ENCODE measurements at places on chromosomes 11 and 22. TPM values are rescaled to one million over a fixed set of nuclear protein-coding genes. Genes with fewer than 3 reads are reported as not detected.

DNA sequence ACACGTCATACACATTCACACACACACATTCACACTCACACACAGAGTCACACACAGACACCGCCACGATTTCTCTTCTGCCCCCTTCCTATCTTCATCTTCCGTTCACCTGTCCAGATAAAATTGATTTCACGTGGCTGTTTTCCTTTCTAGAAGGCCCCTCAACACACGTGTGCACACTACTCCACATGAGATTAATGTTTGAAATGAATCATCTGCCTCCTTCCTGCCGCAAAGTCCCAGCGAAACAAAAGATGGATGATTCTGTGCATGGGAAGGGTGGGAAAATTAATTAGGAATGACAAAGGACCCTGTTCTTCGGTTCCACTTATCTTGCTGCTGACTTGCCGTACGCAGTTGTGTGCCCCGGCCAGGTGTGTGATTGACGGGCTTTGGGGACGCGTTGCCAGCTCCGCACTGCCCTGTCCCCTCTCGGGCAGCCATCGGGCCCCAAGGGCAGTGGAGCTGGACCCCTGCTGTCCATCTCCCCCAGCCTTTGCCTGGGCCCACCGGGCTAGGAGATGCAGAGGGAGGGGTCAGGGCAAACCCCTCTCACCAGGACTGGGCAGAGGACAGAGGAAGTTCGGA, 73.8 kb downstream of the MPPED1 start:
- no peak overlapping the region for H3K27ac ChIP-seq
- no peak for DNase-seq
- no peaks in the 10 kb centered on the region for H3K27me3 ChIP-seq
- peaks cover 13% of the 10 kb centered on the region for H3K4me1 ChIP-seq
- H3K36me3 ChIP-seq = no peaks in the 10 kb centered on the region

DNA sequence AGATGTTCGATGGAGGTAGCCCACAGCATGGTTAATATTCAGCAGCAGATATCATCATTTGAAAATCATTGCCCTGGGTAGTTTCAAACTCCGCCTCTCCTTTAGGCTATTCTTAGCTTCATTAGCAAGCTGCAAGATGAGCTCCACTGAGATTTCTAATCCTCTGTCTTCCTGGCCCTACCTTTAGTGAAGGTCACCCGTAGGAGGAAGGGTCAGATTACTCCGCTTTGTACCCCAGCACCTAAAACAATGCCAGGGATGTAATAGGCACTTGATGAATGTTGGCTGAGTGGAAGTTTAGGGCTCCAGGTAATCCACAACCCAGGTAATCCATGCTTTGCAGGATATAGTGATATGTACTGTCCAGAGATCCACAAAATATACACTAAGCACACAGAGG, 260.1 kb upstream of the MTNR1B start:
- H3K27me3 ChIP-seq = no peaks in the 10 kb centered on the region
- no peak for DNase-seq
- H3K4me1 ChIP-seq = no peaks in the 10 kb centered on the region
- H3K4me3 ChIP-seq = no peak overlapping the region
- no peaks in the 10 kb centered on the region for H3K36me3 ChIP-seq

Gene PTPRCAP
- total RNA-seq = 240 TPM

Gene PIH1D2
- total RNA-seq = not detected

GRCh38 chr22:26767351-26768155, 110.2 kb downstream of the MIAT start:
- no peaks in the 10 kb centered on the region for H3K36me3 ChIP-seq
- H3K27ac ChIP-seq = no peak overlapping the region
- H3K4me3 ChIP-seq = no peak overlapping the region
- DNase-seq = no peak
- H3K27me3 ChIP-seq = no peaks in the 10 kb centered on the region

DNA sequence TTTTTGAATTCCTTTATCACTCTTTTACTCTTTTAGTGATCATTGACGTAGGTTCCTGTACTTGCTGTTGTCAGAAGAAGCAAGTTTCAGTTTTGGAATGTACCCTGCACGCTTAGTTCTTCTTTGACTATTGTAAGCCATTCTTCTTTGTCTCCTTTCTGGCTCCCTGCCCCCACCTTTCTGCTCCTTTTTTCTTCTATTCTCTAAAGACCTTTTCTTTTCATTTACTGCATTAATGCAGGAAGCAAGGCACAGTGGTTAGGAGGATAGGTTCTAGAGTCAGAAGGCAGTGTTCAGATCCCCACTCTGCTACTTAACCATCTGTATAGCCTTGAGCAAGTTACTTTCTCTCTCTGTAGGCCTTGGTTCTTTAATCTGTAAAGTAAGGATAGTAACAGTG, 33.7 kb upstream of the RAG2 start:
- H3K4me1 ChIP-seq = no peaks in the 10 kb centered on the region
- no peak for DNase-seq
- no peaks in the 10 kb centered on the region for H3K36me3 ChIP-seq
- H3K27me3 ChIP-seq = no peaks in the 10 kb centered on the region
- no peak overlapping the region for H3K27ac ChIP-seq

DNA sequence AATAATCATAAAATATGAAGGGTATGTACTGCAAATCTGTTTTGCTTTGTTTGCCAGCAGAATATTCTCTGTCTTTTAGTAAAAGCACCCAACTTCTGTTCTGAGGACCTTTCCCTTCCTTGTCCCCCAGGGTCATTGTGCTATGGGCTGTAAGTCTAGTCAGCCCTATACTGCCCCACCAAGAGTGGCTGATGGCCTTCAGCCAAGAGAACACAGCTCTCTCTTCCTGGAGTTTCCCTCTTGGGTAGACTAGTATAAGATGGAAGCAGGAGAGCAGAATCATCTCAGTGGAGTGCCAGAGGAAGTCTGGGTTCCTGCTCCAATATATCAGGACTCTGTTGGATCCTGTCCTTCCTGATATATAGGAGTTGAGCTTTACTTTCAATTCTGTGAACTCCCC, 29.0 kb downstream of the MMP13 start:
- H3K27me3 ChIP-seq = peaks cover 2% of the 10 kb centered on the region
- no peaks in the 10 kb centered on the region for H3K36me3 ChIP-seq
- no peak overlapping the region for H3K4me3 ChIP-seq
- no peaks in the 10 kb centered on the region for H3K4me1 ChIP-seq
- DNase-seq = no peak

- no peak for DNase-seq
- H3K27ac ChIP-seq = no peak overlapping the region
- no peaks in the 10 kb centered on the region for H3K27me3 ChIP-seq
- H3K4me1 ChIP-seq = no peaks in the 10 kb centered on the region
Measured at GRCh38 chr11:11498195-11498594, 123.6 kb downstream of the GALNT18 start.

DNA sequence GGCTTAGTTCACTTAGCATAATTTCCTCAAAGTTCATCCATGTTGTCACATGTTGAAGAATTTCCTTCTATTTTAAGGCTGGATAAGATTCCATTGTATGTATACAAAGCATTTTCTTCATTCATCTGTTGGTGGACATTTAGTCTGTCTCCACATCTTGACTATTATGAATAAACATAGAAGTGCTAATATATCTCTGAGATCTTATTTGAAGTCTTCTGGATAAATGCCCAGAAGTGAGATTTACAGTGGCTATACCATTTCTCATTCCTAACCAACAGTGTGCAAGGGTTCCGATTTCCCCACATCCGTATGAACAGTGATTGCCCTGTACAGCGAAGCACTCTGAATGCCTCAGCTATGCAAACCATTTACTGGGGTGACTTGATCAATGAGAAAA, 6.6 kb upstream of the ZFTA start:
- H3K36me3 ChIP-seq = no peaks in the 10 kb centered on the region
- no peak overlapping the region for H3K4me3 ChIP-seq
- peaks cover 4% of the 10 kb centered on the region for H3K27me3 ChIP-seq
- no peak overlapping the region for H3K27ac ChIP-seq

GRCh38 chr11:76598426-76598839, 72.1 kb downstream of the LRRC32 start:
- H3K27ac ChIP-seq = no peak overlapping the region
- no peaks in the 10 kb centered on the region for H3K36me3 ChIP-seq

Gene DENND6B
- 3.1 TPM for total RNA-seq

- H3K27me3 ChIP-seq = no peaks in the 10 kb centered on the region
- no peak for DNase-seq
- no peaks in the 10 kb centered on the region for H3K4me1 ChIP-seq
- H3K27ac ChIP-seq = no peak overlapping the region
- H3K4me3 ChIP-seq = no peak overlapping the region
Measured at GRCh38 chr11:11535611-11536010, 86.2 kb downstream of the GALNT18 start.

DNA sequence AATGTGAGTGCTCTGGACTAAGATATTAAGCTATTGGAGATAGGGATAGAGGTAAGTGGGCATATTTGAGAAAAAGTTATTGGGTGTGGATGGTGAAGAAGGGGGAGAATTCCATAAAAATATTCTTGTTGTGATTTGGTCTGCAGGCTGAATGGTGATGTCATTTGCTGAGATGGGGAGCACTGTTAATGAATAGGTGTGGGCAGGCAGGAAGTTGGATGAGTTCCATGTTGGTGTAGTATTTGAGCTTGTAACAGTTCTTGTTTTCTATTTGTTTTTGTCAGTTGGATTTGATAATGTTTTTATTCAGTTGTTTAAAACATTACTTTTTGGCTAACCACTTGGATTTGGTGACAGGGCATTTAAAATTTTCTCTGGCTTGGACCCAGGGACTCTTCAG, 168.8 kb downstream of the C11orf87 start:
- H3K4me1 ChIP-seq = no peaks in the 10 kb centered on the region

Gene TCN2
- 0.42 TPM for total RNA-seq
